ENCODE measurements at places on chromosomes 1 and 21. TPM values are rescaled to one million over a fixed set of nuclear protein-coding genes. Genes with fewer than 3 reads are reported as not detected.

The DHRS3 gene
- total RNA-seq, result 29.0 TPM

The SLC2A5 gene
- 4.5 TPM for total RNA-seq

The SYT14 gene
- 0.98 TPM for total RNA-seq

The HPCA gene
- 0.35 TPM for total RNA-seq

The CHODL gene
- total RNA-seq, result 92.5 TPM

The PPIAL4G gene
- total RNA-seq, result 0.04 TPM

The LCE2B gene
- not detected for total RNA-seq

The OR6N1 gene
- not detected for total RNA-seq

The STPG1 gene
- 1.4 TPM for total RNA-seq

The HAO2 gene
- total RNA-seq, result 0.13 TPM

The HOOK1 gene
- 1.9 TPM for total RNA-seq

The DIO1 gene
- total RNA-seq, result not detected

The FBLIM1 gene
- total RNA-seq, result 17.3 TPM

The MARK1 gene
- total RNA-seq, result 6.8 TPM

The MAP1LC3C gene
- total RNA-seq, result 12.5 TPM

The HES3 gene
- not detected for total RNA-seq

The LRRC39 gene
- 183 TPM for total RNA-seq

The RORC gene
- total RNA-seq, result 8.6 TPM

The RCOR3 gene
- 24.6 TPM for total RNA-seq

The C1orf185 gene
- not detected for total RNA-seq

The RSPH1 gene
- total RNA-seq, result 0.04 TPM

The PDE4DIP gene
- 618 TPM for total RNA-seq

The CD247 gene
- total RNA-seq, result 0.31 TPM

The LCA5L gene
- 0.84 TPM for total RNA-seq
